ENCODE measurements at places on chromosomes 13 and 19.

- DNase-seq: no peak
Measured at GRCh38 chr13:23865906-23866305, 23.3 kb downstream of the MIPEP start.

DNA sequence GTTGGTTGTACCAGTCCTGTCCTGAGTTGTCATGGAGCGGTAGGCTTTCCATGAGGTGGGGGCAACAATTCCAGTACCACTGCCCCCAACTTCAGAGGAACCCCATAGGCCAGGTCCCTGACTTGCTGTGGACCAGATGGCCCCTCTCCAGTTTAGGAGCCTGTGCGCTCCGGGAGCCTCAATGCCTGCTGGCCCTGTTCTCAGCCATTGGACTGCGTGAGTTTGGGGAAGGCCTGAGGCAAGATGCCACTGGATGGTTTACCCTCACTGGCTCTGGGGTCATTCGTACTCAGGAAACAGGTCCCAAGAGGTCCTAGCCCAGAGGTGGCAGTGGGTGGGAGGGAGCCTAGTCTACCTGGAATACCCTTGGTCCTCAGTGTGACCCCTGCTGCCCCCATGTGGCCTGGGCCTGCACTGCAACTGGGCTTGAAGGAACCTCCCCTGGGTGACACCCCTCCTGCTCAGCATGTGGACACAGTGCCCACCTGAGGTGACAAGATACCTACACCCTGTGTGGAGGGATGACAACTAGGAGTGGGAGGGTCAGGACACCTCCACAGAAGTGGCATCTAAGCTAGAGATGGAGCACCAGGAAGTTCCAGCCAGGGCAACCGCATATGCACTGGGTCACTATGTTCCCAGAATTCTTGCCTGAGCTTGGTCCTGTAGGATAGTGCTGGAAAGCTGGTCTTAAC is 6.0 kb upstream of the PRR19 start:
- peak; percentile 39 for DNase-seq

- no peak for DNase-seq
Measured at GRCh38 chr13:111249637-111250360, 70.6 kb upstream of the TEX29 start.

GRCh38 chr13:46580362-46580839 is 27.4 kb downstream of the LRCH1 start:
- no peak for DNase-seq

- DNase-seq: no peak
Measured at GRCh38 chr19:3970313-3970807, 539 bp downstream of the DAPK3 start.

DNA sequence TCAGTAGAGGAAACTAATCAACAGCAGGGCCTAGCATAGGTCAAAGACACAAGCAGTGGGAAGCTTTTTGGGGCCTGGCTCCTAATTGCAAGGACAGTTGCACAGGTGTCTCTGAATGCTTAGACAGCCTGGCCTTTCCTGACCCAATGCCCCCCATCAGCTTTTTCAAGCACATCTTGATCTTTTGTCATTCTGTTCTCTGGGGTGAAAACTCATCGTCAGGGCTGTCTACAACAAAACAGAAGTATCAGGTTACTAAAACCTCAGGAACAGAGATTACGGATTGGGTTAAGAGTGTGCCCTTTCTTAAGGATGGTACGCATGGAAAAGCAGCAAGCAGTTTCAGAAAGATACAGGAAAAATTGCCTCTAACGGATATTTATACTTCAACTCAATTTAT is 8.3 kb upstream of the ZNF254 start:
- DNase-seq: no peak

DNA sequence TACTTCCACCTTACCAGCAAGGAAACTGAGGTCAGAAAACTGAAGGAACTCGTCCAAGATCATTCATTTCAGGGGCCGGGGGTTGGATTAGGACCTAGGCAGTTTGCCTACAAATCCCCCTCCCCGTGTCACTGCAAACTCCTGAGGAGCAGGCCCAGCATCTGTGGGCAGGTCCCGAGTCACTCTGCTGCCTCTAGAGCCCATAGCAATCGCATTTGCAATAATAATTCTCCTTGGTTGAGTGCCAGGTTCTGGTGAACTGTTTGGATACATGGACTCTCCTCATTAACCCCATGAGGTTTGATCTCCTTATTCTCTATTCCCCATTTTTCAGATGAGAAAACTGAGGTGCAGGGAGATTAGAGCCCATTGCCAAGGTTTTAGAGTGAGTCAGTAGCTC is 903 bp downstream of the PIN1 start:
- peak; percentile 17 for DNase-seq

GRCh38 chr13:40047322-40047771 is 391.9 kb downstream of the COG6 start:
- DNase-seq: no peak

DNA sequence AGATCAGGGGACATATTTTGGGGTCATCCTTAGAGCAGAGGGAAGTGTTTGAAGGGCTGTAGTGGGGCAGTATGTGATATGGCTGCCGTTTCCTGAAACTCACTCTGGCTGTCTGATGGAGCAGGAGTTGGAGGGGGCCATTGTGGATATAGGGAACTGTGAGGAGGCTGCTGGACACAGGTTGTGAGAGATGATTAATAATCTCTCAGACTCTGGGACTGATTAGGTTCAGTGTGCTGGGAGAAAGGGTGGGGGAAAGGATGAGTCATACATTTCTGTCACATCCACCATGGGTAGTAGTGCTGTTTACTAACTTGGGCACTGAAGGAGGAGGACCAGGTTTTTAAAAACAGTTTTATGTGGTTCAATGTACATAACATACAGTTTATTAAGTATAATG is 4.8 kb downstream of the B3GLCT start:
- peak; percentile 66 for DNase-seq

GRCh38 chr13:30819136-30819888 is 84.0 kb downstream of the ALOX5AP start:
- peak; percentile 64 for DNase-seq
